ENCODE measurements at places on chromosomes 1 and 21. TPM values are rescaled to one million over a fixed set of nuclear protein-coding genes. Genes with fewer than 3 reads are reported as not detected.

Gene SPRR2F
- total RNA-seq: not detected

Gene SLC30A10
- not detected for total RNA-seq

Gene ADAR
- total RNA-seq: 133 TPM

Gene CFAP107
- total RNA-seq: not detected

Gene MCOLN3
- total RNA-seq: under 0.01 TPM

Gene S100A12
- not detected for total RNA-seq

Gene SETD4
- 18.2 TPM for total RNA-seq

Gene RNF207
- 8.9 TPM for total RNA-seq

Gene NBPF1
- 37.3 TPM for total RNA-seq

All from vein endothelial cell (primary cell).